ENCODE measurements at places on chromosomes 5 and 9.

GRCh38 chr5:39102684-39103155 lies 28.5 kb upstream of the RICTOR start:
- DNase-seq = no peak

- DNase-seq = no peak
Observed at GRCh38 chr9:120854596-120855327, 12.0 kb upstream of the PSMD5 start.

- peak; percentile 76 for DNase-seq
Observed at GRCh38 chr9:127776195-127776923, 2.1 kb downstream of the SH2D3C start.

DNA sequence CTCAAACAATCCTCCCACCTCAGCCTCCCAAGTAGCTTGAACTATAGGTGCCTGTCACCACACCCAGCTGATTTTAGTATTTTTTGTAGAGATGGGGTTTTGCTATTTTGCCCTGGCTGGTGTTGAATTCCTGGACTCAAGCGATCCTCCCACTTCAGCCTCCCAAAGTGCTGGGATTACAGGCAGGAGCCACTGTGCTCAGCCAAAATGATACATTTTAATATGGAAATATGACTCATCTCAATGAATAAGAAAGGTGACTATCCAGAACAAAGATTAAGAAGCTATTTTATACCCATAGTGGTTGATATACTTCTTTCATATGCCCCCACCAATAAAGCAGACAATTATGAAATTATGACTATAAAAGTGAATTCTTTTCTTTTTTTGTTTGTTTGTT lies 166.2 kb downstream of the NFIB start:
- DNase-seq = no peak

DNA sequence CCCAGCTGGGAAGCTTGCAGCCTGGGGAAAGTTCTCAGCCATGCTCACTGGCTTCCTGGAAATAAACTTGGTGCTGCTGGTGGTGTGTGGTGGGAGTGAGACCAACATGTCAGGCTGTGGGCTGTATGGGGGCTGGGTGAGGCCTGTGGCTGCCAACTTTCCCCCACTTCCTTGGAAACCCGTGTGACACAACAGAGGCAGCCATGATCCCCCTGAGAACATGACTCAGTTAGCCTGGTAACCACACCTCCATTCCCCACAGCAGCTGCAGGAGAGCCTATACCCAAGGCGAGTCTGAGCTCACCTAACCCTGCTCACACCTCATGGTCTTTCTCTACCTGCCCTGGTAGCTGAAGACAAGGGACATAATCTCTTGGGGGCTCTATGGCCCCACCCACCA lies 72.7 kb upstream of the RGMB start:
- no peak for DNase-seq

DNA sequence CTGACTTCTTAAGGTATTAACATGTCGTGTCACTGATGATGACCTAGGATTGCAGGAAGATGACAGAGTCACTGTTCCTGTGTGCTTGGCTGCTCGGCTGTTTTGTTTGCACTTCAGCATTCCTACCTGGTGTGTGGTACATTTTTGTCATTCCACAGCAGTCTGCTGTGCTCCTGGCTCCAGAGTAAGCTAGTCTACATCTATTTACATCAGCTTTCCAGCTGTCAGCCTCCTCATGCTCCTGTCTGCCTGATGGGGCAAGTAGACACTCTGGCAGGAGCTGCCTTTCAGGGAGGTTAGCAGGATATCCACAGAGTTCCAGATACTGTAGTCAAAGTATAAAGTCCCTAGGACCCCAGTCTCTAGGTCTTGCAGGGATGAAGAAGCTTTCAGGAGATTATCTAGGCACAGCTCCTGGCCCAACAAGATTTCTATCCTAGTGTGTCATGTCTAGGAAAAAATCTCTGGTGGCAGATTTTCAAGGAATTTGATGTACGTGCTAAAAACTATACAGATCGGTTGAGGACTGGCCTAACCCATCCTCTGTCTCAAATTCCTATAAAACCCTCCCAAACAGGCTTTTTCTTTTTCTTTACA lies 28.4 kb downstream of the RUSC2 start:
- DNase-seq = no peak

- no peak for DNase-seq
Observed at GRCh38 chr5:35656721-35657120, 39.1 kb downstream of the SPEF2 start.

GRCh38 chr5:126354858-126355731 lies 68.1 kb upstream of the GRAMD2B start:
- no peak for DNase-seq

DNA sequence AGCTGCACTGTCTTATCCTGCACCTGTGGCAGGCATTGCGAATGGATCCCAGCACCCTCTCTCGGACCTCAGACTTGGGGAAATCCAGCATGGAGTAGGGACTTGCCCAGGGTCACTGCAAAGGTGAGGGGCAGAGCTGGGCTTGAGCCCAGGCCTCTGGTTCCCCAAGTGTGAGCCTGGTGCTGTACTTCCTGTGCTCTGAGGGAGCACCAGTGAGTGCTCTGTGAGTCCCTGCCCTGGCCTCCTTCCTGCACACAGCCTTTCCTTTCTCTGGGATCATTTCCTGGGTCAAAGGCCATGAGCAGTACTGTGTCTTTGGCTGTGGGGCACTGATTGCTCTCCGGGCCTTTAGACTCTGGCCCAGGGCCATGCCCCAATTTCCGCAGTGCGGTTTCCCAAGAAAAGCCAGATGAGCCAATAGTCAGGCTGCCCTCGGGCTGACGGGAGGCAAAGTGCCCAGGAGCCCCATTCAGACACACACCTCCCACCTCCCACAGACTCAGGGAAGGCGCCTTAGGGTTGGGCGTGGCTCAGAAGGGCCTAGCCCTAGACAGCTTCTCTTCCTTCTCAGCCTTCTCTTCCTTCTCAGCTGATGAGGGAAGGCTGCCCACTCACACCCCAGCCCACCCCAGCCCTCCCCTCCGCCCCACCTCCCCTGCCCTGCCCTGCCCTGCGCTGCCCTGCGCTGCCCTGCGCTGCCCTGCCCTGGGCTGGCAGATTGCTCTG lies 23.3 kb upstream of the TRIM14 start:
- peak; percentile 53 for DNase-seq

DNA sequence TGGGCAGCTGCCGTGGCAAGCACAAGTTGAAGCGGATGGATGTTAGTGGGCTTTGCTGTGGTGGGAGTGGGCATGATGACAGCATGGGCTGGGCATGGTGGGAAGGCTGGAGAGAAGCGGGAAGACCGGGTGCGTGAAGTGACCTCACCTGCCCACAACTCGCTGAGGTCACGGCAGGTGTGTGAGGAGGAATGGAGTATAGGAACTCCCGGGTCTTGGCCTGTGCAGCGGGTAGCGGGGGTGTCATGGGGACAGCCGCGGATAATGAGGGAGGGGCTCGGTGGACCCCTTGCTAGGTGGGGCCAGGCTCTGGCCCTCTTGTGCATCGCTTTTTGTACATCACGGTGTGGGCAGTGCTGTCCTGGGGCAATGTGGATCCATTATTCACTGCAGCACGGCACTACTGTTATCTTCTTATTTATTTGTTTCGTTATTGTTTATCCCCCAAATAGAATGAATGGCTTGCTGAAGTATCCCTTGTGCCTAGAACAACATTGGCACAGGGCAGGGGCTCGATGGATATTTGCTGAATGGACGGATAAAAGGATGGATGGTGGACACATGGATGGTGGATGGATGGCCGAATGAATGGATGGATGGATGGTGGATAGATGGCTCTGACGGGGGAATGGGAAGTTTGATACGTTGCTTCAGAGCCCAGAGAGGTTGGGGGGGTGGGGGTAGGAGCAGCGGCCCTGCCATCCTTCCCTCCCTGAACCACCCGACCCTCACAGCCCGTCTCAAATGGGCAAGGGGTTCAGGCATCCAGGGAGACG lies 14.6 kb downstream of the PROP1 start:
- no peak for DNase-seq

DNA sequence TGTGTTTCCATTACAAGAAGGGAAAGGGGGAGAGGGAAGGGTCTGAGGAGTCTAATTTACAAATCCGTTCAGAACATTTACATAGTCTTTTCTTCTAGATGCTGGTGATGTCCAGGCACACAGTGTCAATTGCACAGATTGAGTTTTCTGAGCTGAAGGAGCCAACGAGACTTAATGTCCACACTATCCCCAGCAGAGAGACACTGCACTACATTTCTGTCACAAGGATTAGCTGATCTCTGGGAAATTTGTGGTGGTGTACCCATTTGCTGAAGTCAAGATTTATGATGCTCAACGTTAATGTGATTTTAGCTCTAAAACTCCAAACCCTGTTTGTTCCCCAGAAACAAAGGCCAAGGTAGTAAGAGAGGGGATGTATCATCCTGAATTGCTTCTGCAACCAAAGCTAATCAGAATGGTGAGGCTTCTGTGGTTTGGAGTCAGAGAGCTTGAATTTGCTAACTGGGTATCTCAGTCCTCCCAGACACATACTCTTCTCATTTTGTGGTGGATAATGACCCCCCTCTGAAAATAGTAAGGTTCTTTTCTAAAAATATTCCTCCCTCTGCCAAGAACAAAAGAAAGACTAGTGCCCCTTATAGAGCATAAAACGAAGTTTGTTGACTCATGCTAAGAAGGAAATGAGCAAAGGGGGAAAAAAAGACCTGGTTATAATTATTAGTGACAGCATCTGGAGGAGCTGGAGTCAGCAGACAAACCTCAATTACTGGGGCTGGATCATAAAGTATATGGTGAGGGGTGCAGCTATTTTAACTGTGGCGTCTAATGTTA lies 416.9 kb downstream of the PSAT1 start:
- no peak for DNase-seq

GRCh38 chr9:94713436-94714215 lies 12.9 kb upstream of the AOPEP start:
- DNase-seq = no peak

DNA sequence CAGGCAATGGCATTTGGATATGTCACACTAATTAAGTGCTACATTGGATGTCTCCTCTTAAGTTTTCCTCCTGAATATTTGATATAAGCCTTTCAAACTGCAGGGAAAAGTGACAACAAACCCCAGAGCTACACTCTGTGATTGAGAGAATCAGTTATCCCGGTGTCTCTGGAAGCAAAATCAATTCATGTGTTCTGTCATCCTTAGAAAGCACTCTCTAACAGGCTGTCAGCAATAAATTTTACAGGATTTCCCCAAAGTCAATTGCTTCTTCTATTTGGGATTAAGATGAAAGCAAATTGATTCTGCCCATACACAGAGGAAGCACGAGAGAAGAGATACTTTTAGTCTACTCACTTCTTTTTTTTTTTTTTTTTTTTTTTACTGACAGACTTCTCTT lies 332.4 kb downstream of the CDH18 start:
- no peak for DNase-seq

- no peak for DNase-seq
Observed at GRCh38 chr9:135169709-135170226, 82.3 kb downstream of the OLFM1 start.

DNA sequence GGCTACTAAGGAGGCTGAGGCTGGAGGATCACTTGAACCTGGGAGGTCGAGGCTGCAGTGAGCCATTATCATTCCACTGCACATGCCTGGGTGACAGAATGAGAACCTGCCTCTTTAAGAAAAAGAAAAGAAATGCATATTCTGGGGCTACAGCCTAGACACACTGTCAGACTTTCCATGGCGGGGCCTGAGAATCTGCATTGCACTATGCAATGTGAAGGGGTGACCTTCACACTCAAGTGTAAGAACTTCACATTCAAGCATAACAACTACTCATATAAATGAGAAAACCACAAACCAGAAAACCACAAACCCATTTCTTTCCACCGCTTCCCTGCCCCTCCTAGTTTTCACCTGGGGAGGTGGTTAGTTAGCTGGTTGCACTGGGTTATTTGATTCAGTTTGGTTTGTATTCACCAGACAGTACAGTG lies 18.0 kb upstream of the FBP2 start:
- no peak for DNase-seq

- DNase-seq = no peak
Observed at GRCh38 chr9:98380065-98380681, 124.7 kb upstream of the TBC1D2 start.

GRCh38 chr5:111680737-111681413 lies 76.1 kb downstream of the NREP start:
- no peak for DNase-seq

DNA sequence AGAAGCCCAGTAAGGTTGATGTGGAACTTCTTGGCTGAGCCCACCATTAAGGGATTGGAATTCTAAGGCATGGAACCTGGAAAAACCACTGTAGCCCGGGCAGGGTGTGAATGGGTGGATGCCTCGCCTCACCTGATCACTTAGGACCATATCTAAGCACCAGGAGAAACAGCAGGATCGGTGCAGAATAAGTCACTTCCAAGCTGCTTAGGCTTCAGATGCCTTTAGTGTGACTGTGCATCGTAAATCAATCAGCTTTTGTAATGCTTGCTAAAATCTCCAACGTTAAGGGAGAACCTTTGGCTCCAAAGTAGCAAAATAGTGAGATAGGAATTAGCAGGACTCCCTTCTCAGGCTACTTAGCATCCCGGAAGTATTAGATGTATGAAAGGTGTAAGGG lies 103.9 kb upstream of the MEGF10 start:
- no peak for DNase-seq

DNA sequence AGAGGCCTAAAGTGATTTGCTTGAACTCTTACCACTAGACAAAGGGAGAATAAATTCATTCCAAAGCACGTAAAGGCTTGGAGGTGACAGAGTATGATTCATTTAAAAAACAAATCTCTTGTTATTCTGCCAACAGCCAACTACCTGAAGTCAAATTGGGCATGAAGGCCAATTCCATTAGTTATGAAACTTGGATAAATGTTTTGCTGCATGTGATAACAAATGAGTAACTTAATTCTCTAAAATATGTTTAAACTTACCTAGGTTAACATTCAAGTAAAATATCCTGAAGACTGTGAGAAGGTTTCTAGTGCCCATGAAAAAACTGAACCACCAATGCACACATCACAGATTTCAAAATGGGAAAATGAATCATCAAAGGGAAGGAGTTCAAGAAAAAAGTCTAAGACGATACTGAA lies 120.1 kb upstream of the TSLP start:
- DNase-seq = no peak

DNA sequence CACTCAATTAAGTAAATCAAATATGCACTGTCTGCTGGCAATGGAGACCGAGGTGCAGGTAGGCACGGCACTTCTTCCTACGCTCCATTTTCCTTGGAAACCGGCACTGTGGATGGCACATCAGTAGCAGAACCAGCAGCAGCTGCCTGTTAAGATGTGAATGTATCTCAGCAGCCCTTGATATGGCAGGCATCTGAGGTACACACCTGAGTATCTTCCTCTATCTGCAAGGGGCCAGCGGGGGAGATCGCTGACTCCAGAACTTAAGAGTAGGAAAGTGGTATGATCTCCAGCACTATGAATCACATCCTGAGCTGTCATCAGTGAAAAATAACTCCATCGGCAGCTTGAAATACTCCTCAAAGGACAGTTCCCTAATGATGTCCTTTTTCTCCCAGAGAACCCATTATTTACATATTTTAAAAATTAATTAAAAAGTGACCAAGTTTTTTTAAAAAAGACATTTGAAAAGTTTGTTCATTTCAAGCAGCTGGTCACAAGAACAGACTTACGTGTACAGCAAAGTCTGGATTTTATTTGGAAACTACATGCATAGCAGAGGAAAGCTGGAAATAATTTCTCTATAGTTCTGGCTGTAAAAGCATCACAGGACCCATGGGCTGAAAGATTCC lies 97.1 kb downstream of the ADAMTS12 start:
- DNase-seq = no peak

- DNase-seq = no peak
Observed at GRCh38 chr5:78908173-78909061, 76.7 kb downstream of the ARSB start.

- DNase-seq = no peak
Observed at GRCh38 chr5:169089343-169089742, 211.6 kb downstream of the SLIT3 start.

Data from inflammatory macrophage treated with lipopolysaccharide for 4 hours (primary cell).